ENCODE measurements at places on chromosomes 1 and 21.

GRCh38 chr1:211833174-211833820, 2.7 kb upstream of the LPGAT1 start:
- no peak for DNase-seq

GRCh38 chr1:81660286-81660685, 140.4 kb upstream of the ADGRL2 start:
- no peak for DNase-seq

DNA sequence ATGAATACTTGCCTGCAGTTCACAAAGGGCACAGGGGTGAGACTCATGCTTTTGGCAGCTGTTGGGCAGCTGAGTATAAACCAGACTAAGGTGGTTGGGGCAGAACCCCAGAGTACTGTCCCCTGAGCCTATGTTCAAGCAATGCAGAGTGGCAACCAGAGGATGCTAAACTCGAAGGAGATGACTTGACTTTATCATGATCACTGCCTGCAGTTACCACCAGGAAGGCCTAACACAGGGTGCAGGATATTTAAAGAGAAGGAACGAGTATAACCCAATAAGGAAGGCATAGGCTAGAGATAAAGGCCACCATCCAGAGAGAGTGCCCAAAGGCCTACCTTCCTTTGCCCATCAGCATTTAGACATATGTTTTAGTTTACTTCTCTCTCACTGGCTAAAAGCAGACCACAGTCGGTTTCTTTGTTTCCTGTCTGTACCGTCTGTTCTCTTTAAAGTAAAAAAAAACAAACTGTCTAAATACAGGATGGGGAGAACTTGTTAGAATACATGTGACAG, 83.3 kb downstream of the MPZL1 start:
- DNase-seq, result no peak

DNA sequence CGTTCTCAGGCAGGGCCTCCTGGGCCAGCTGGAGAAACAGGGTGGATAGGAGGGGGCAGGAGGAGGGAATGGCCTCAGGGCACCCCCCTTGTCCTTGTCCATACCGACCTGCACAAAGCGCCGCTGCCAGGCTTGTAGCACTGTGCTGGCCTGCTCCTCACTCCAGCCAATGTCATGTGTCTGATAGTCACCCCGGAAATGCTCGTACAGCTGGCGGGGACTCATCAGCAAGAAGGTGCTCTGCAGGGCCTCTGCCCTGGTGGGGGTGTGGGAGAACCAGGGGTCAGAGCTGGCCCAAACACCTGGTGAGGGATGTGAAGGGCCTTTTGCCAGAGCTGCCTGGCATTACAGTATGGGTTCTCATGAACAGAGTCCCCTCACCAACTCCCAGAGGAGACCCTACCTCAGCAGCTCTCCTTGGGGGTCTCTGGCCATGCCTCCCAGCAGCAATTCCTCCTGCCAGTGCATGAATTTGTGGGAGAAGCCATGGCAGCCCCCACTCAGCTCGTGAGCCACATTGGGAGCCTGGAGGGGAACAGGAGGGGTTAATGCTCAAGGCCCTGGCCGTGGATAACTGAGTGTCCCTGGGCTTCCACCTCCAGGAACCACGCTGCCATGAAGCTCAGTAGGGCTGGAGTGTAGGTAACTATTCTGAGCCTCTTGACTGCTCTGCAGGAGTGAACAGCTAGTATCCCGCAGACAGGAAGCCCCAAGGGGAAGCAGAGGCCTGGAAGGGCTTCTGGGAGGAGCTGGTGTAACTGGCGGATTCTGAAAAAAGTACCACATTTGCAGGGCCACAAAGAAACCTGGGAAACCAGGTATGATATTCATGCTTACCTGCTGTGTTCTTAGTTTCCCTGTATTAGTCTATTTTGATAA, 13.3 kb downstream of the PTCH2 start:
- DNase-seq, result no peak

All from retina (tissue), 1 donor.